ENCODE measurements at places on chromosomes 5 and 9.

DNA sequence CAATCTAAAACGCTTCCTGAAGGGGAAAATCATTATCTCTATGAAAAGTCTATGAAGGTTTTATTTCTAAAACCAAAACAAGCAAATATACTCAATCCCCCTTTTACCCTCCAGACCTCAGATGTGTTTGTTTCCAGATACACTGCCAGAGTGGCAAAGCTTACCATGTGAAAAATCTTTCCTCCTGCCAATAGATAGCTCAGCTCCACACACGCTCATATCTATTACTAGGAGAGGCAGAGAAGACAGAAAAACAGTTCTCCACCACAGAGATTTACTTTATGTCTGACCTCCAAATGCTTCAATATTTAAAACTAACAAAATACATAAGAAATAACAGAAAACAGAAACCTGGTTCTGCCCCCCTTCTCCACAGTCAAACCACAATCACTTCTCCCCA is 7.0 kb downstream of the IRX2 start:
- no peak for DNase-seq

DNA sequence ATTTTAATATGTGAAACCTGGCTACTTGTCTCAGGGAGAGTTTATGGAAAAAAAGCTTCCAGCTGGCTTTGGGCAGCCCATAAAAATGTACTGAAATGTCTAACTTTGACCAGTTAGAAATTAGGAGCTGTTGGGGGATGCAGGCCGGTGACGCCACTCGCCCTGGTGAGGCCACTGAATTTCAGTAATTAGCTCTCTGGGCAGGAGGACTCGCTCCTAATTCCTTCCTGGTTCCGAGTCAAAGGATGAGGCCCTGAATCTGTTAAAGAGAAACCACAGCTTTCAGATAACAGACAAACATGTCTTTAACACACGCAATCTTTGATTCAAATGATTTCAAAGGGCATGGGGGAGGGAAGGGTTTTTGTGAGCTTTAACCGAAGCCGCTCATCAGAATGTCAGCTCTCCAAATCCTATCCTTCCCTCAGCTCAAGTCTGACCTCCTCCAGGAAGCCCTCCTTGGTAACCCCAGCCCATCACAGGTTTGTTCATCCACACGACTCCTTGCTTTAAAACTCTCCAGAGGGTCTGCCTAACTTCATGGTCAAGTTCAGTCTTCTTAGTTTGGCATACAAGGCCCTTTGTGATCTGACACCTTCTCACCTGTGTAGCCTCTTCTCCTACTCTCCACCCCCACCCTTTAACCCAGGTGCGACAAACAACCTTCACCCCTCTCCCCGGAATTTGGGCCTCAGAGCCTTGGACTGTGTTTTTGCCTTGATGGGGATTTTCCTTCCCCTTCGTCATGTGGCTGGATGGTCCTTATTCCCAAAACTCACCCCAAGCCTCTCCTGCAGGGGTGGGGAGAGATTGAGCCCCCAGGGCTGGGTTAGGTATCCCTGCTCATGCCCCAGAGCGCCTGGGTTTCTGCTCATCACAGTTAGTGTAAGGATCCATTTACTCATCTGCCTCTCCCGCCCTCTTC is 13.6 kb upstream of the PHF19 start:
- DNase-seq = no peak

DNA sequence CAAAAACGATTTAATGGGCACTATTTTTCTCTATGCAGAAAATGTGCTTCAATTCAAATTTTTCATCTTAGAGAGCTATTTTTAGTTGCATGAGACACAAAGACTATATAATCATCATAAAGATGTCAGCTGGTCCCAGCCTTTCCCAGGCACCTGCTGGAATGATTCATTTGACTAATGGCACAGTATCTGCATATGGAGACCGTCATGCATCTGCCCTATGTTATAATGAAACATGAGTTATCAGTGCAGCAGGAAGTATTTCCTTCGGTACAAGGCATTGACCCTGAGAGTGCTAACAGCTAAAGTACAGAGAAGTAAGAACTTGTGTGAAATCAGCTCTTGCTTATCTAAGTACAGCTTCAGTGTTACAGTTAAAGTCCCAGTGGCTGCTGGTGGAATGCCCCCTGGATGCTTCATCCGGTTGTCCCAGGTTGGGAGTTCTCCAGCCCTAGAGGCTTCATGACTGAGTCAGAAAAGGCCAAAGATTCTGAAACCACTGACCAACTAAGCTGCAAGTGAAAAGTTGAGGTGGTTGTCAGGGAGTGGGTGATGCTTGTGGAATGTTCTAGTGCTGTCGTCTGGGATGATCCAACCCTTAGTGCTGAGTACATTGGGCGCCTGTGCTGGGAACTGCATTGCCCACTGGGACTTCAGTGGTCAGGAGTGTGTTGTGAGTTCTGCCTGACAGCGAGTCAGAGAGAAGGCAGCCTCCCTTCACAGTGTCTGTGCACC is 57.2 kb downstream of the MTRR start:
- DNase-seq = peak; percentile 70

- DNase-seq = no peak
These were observed 236.4 kb upstream of the DAB2 start for GRCh38 chr5:39661026-39661779.

- no peak for DNase-seq
These were observed 4.4 kb downstream of the IL9 start for GRCh38 chr5:135891268-135891667.

All from BJ (cell line).